Stomach (tissue), 19 donors: ENCODE measurements at places on chromosomes 5 and 9. TPM values are rescaled to one million over a fixed set of nuclear protein-coding genes. Genes with fewer than 3 reads are reported as not detected.

DNA sequence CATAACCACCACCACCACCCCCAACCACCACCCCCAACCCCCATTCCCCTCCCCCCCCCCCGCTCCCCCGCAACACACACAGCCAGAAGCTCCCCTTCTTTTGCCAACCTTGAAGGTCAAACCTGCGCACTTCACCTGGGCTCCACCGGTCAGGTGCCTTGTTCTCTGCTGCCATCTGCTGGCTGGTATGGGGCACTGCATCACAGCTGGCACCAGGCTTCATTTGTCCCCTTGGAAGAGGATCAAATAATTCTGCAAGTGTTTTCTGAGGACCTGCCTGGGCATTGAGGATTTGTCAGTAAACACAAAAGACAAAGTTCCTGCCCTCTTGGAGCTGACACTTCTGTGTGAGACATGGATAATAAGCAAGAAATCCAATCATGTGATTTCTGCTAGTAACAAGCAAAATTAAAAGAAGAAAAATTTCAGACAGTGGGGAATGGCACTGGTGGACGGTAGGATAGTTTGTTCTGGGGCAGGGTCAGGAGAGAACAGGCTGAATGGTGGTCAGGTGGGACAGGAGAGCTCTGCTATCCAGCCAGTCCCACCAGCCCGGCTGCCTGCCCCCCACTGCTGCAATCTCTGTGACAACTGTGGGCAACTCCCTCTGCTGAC, 55.6 kb upstream of the LMX1B start:
- no peaks in the 10 kb centered on the region for H3K36me3 ChIP-seq
- H3K4me1 ChIP-seq: no peaks in the 10 kb centered on the region
- DNase-seq: peak; percentile 87
- H3K27ac ChIP-seq: no peak overlapping the region

GRCh38 chr9:85483208-85483607, 258.5 kb downstream of the AGTPBP1 start:
- DNase-seq: no peak
- H3K27me3 ChIP-seq: no peaks in the 10 kb centered on the region
- H3K4me1 ChIP-seq: no peaks in the 10 kb centered on the region
- H3K27ac ChIP-seq: no peak overlapping the region

- no peaks in the 10 kb centered on the region for H3K36me3 ChIP-seq
- H3K4me3 ChIP-seq: no peak overlapping the region
- no peak overlapping the region for H3K27ac ChIP-seq
- H3K27me3 ChIP-seq: peaks cover 3% of the 10 kb centered on the region
- H3K4me1 ChIP-seq: peaks cover 27% of the 10 kb centered on the region
Measured at GRCh38 chr9:36985061-36985768, 48.9 kb downstream of the PAX5 start.

GRCh38 chr9:118975736-118976135, 393.5 kb downstream of the BRINP1 start:
- no peaks in the 10 kb centered on the region for H3K36me3 ChIP-seq
- H3K27ac ChIP-seq: no peak overlapping the region
- H3K4me3 ChIP-seq: no peak overlapping the region
- no peaks in the 10 kb centered on the region for H3K27me3 ChIP-seq
- no peaks in the 10 kb centered on the region for H3K4me1 ChIP-seq

- H3K36me3 ChIP-seq: peaks cover 63% of the 10 kb centered on the region
- H3K4me1 ChIP-seq: peaks cover 7% of the 10 kb centered on the region
- no peak overlapping the region for H3K27ac ChIP-seq
Measured at GRCh38 chr9:128499920-128500319, 4.6 kb upstream of the GLE1 start.

- no peak for DNase-seq
- no peak overlapping the region for H3K27ac ChIP-seq
- H3K4me3 ChIP-seq: no peak overlapping the region
- no peaks in the 10 kb centered on the region for H3K36me3 ChIP-seq
Measured at GRCh38 chr5:163360656-163361055, 76.7 kb upstream of the CCNG1 start.

DNA sequence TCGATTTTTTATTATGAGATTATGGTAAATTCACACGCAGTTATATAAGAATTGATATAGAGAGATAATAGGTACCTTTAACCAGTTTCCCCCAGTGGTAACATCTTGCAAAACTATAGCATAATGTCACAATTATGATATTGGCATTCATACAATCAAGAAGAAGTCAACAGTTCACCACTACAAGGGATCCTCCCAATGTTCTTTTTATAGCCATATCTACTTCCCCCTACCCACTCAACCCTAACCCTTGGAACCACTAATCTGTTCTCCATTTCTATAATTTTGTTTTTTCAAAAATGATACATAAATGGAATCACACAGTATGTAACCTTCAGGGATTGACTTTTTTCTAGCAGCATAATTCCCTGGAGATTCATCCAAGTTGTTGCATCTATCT, 9.8 kb downstream of the ACTL7B start:
- no peak overlapping the region for H3K27ac ChIP-seq
- no peaks in the 10 kb centered on the region for H3K4me1 ChIP-seq
- H3K4me3 ChIP-seq: no peak overlapping the region
- H3K27me3 ChIP-seq: no peaks in the 10 kb centered on the region
- H3K36me3 ChIP-seq: no peaks in the 10 kb centered on the region

DNA sequence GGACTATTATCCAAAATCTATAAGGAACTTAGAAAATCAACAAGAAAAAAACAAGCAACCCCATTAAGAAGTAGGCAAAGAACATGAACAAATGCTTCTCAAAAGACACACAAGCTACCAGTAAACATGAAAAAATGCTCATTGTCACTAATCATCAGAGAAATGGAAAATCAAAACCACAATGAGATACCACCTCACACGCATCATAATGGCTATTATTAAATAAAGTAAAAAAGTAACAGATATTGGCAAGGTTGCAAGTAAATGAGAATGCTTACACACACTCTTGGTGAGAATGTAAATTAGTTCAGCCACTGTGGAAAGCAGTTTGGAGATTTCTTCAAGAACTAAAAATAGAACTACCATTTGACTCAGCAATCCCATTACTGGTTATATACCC, 167.0 kb upstream of the DMRTA1 start:
- DNase-seq: no peak
- H3K27me3 ChIP-seq: no peaks in the 10 kb centered on the region
- H3K27ac ChIP-seq: no peak overlapping the region
- no peak overlapping the region for H3K4me3 ChIP-seq

DNA sequence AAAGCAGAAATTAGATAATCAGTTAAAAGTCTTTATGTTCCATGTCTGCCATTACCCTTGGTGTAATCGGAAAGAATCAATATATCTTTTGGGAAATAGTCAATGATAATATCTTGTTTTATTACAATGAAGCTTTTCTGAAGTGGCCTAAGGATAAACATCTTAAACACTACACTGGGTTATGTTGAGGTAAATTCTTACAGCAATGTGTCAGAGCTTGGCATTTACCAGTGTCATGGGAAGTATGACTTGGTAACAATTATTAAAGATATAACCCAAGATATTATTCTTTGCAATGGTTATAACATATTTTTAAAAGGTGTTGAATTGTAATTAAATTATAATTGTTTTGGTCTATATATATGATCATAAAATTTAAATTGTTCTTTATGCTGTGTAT, 84.7 kb downstream of the CFAP95 start:
- H3K4me3 ChIP-seq: no peak overlapping the region
- no peaks in the 10 kb centered on the region for H3K4me1 ChIP-seq
- H3K36me3 ChIP-seq: no peaks in the 10 kb centered on the region

The CKS2 gene
- 25.4 TPM for total RNA-seq

The CSF1R gene
- total RNA-seq: 34.9 TPM

The SUSD3 gene
- 4.5 TPM for total RNA-seq

The ACSL6 gene
- total RNA-seq: 7.2 TPM

The PCDHGB5 gene
- 10.1 TPM for total RNA-seq

The LEAP2 gene
- 1.3 TPM for total RNA-seq

The PPP2R2B gene
- 0.29 TPM for total RNA-seq

The ADRA1B gene
- total RNA-seq: 9.3 TPM
